ENCODE measurements at places on chromosomes 12 and 14.

GRCh38 chr12:67873355-67873754 is 115.9 kb upstream of the IFNG-AS1 start:
- no peak for DNase-seq

- DNase-seq, result no peak
Measured at GRCh38 chr12:123532808-123533649, 490 bp downstream of the RILPL1 start.

- no peak for DNase-seq
Measured at GRCh38 chr12:91001306-91001705, 3.5 kb downstream of the EPYC start.

DNA sequence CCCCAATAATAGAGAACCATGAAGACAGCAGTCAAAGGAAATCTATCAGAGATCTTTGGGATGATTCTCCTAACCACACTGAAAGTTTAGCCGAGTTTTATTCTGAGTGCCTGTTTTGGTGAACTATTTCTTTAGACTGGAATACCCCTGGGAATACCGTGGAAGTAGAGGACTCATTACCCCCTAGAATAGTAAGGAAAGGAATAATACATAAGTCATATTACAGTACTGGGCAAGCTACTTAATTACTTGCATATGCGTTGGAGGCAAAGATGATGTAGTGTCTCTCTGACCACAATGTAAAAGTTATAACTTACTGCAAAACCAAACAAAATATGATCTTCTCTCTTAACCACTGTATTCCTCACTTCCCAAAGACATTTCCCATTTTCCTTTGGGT is 25.5 kb downstream of the ZC2HC1C start:
- no peak for DNase-seq

DNA sequence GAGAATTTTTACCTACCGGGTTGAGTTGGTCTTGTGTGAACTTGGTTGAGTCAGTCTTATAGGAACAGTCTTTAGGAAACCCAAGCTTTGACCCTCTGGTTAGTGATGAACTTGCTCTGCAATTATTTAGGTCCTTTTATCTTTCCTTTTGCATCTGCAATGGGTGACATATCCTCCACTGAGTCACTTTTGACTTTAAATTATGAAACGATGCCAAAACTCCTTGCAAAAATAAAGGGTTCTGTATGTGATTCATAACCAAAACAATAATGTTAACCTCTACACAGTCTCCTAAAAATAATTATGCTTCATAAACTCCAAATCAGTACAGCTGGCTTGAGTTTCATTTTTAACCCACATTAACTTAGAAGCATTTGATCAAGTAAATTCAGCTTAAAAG is 979.4 kb downstream of the GALC start:
- DNase-seq, result no peak

All from effector memory CD8-positive, alpha-beta T cell (primary cell).